Activated CD4-positive, alpha-beta T cell treated with anti-CD3 and anti-CD28 coated beads, Interleukin-2, amount 50 U/mL, for 48 hours (primary cell): ENCODE measurements at places on chromosomes 6 and 20.

DNA sequence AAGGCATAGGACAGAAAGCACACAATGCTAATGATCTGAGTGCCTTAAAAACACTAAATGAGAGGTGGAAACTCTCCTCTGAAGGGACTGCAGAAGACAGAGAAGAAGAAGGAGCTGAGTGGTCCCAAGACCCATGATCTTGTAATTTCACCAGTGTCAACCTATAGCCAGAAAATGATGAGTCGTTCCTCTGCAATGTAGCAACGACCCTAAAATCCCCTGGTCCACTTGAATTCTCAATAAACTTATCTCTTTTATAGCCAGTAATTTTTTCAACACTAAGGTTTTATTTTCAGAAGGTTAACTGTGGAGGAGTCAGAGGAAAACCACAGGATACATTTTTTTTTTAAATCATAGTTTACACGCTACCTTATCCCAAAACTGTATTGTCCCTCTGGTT, 490.6 kb upstream of the MARCKS start:
- DNase-seq = no peak

GRCh38 chr6:41367700-41368099, 32.3 kb downstream of the NCR2 start:
- peak; percentile 20 for DNase-seq

- DNase-seq = no peak
Observed at GRCh38 chr6:113447088-113447831, 409.9 kb upstream of the MARCKS start.

- no peak for DNase-seq
Observed at GRCh38 chr6:128241216-128241615, 279.2 kb downstream of the PTPRK start.

GRCh38 chr20:62979876-62980373, 26.8 kb downstream of the BHLHE23 start:
- DNase-seq = no peak

GRCh38 chr20:54980103-54980960, 504.9 kb downstream of the DOK5 start:
- DNase-seq = no peak

GRCh38 chr6:42403421-42403820, 48.3 kb downstream of the TRERF1 start:
- peak; percentile 3 for DNase-seq

DNA sequence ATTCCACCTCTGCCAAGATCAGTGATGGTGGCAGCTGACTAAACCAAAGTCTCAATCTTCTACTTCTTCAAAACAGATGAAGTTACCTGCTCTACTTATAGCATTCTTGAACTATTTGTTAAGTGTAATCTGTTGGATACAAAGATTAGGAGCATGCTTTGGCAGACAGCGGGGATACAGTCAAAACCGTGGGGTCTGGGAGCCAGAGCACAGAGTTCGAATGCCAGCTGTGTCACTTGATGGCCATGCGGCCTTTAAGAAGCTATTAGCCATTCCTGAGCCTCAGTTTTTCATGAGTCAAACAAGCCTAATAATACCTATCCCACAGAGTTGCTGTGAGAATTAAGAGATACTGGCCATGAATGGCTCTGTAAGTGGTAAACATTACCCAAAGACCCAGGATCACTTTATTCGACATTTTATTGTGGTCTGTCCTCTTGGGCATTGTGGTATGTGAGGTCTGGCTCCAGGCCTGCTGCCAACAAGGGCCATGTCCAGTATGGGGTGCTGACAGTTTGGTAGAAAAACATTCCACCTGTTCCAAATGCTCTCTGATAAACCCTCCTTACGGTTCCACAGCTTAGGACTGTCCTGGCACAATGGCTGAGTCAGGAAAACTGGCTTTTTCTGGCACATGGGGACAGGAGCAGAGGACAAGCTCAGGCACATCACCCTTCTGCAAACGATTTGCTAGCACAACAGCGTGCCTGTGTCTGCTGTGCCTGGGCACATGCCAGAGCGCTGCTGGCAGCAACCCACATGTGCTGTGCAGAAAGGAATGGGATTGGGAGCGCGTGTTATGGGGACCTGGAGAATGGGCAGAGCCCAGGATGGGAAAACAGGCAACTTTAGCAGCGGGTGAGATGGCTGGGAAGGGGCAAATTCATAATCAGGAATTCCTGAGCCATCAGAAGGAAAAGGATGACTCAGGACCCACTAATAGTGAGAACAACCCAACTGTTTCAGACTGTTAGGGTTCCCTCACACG, 15.7 kb upstream of the FAM83C start:
- DNase-seq = no peak

- DNase-seq = no peak
Observed at GRCh38 chr6:54897462-54898189, 51.1 kb downstream of the FAM83B start.

DNA sequence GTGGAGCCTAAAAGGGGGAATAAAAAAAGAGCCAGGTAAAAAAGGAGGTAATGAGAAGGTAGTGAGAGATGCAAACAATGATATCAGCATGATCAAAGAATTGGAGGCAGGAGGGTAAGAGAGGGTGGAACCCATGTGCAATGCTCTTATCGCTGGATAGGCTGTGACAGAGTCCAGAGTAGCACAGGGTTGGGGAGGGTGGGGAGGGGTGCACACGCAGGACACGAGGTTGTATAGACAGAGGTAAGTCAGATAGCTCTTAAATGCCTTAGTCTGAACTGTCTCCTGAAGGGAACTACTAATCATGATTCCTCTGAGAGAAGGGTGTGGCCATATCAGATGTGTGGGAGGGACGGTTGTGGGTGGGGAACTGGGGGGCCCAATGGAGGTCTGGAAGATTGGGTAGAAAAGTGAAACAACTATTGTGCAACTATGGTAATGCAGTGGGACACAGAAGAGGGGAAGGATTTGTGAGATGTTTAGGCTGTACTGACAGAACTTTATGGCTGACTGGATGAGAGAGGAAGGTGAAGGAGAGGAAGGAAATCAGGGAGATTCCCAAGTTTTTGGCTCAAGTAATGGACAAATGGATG, 354.8 kb downstream of the BTBD9 start:
- no peak for DNase-seq

- no peak for DNase-seq
Observed at GRCh38 chr20:47392015-47392720, 35.7 kb upstream of the ZMYND8 start.

GRCh38 chr6:126811321-126811720, 307.1 kb upstream of the RSPO3 start:
- no peak for DNase-seq

DNA sequence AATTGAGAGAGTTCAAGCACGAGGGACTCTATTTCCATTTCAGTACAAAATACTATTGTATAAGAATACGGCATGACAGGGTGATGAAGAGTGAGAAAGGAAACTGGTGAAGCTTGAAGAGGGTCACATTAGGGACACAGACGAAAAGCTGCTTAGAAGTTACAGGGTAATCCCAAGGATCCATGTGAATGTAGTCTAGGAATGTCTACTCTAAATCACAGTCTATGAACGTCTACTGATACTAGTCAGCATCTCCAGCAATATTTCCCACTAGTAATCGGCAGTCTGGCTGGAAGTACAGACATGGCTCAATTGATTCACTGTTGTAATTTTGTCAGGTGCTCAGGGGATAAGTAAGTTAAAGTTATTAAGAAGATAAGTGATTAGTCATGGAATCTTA, 156.4 kb downstream of the ASCC3 start:
- DNase-seq = no peak

DNA sequence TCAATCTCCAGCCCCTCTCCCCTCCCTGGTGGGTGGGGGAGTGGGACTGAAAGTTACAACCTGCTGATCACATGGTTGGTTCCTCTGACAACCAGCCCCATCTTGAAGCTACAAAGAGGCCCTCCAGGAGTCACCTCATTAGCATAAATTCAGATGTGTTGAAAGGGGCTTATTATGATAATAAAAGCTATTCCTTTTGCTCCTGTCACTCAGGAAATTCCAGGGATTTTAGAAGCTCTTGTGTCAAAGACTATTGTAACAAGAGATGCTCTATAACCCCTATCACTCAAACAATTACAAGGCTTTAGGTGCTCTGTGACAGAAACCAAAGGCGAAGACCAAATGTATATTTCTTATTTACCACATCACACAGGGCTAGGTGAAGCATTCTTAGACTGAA, 30.1 kb upstream of the MBOAT1 start:
- no peak for DNase-seq

DNA sequence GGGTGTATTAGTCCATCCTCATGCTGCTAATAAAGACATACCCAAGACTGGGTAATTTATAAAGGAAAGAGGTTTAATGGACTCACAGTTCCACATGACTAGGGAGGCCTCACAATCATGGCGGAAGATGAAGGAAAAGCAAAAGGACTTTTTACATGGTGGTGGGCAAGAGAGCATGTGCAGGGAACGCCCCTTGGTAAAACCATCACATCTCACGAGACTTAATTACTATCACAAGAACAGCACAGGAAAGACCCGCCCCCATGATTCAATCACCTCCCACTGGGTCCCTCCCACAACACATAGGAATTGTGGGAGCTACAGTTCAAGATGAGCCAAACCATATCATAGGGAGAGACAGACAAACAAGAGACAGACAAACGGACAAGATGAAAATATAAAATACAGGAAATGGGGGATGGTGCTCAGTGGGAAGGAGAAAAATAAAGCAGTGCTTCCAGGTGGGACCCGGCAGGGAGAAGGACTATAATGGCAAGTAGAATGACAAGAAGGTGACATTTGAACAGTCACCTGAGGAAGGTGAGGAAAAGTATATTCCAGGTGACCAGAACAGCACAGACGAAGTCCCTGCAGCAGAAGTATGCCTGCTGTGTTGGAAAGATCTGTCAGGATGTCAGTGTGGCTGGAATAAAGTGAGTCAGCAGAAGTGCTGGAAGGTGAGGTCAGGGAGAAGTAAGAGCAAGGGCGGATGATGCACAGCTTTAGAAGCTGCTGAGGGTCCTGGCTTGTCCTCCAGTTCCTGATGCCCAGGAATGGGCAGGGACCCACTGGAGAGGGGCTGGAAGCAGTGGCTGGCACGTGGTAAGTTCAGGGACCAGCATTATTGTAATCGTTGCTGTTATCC, 61.1 kb downstream of the SLC2A10 start:
- DNase-seq = no peak

- DNase-seq = no peak
Observed at GRCh38 chr20:30610751-30611150, 646.7 kb upstream of the DEFB115 start.

GRCh38 chr6:129500958-129501739, 208.8 kb downstream of the ARHGAP18 start:
- DNase-seq = peak; percentile 27

- DNase-seq = no peak
Observed at GRCh38 chr6:163771180-163771579, 356.7 kb downstream of the QKI start.

DNA sequence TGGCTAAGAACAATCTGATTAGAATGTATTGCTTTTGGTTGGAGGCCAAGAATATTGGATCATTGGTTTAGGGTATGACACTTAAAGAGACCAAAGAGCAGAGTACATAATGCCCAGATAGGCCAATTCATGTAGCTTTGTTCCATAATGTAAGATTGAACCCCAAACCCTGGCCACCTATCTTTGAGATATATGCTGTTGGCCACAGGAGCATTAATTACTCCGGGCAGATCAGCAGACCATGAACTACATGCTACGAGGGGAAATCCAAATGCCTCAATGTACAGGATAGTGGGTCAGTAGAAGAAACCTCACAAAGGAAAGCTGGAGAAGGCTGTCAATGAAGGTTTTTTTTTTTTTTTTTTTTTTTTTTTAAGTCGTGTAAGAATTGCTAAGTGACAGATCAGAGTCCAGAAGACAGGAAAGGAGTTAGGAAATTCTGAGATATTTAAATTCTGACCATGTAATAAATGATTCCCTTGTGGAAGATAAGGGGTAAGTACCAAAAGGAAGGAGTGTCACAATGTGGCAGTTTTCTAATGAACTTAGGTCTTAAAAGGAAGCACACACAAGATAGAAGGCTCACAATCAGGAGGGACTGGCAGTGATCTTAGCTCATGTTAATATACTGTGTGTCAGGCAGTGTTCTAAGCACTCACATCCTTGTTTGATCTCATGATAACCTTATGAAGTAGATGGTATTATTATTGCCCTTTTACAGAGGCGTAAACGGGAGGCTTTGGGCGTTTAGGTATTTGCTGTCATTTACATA, 61.4 kb downstream of the CARMIL1 start:
- DNase-seq = no peak

DNA sequence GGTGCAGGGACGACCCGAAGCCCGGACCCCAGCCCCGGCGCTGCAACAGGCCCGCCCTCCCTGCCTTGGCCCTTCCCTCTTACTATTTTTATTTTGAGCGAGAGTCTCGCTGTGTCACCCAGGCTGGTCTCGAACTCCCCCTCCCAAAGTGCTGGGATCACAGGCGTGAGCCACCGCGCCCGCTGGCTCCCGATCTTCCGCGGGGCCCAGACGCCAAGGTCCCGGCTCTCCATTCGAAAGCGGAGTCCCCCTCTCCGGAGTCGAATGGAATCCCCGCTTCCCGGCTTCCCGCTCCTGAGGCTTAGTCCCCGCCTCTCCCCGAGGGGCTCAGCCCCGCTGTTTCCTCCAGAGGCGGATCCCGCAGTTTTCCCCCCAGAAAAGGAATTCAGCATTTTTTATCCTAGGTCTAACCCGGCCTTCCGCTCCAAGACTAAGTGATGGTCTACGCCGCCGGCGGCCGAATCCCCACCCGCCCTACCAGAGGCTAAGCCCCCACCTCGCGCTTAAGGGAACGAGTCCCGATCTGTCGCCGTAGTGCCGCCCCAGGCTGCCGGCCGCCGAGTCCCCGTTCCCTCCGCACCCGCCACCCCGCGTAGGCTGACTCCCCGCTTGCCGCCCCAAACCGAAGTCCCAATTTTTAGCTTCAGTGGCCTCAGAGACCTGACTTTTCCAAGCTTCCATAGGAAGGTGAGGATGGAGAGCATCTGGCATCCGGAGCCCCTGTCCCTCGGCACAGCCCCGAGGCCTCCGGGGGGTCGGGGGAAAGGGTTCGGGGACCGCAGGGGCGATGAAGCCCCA, 11.5 kb upstream of the TMC2 start:
- peak; percentile 53 for DNase-seq

- no peak for DNase-seq
Observed at GRCh38 chr6:83182114-83182513, 11.0 kb downstream of the PGM3 start.

DNA sequence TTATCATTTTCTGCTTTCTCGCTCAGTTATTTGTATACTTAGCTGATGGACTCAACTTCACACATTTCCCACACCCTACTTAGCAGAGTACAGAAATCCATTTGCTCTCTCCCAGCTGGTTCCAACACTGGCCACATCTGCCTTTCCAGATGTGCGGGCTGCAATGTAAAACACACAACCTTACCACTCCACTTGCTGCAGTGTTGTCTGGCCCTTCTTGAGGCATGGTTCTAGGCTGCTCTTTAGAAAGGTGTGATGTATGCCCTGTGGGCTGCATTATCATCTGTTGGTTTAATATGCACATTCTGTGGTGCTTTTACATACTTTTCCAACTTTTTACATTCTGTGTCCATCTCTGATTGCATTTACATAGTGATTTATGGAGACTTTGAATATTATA, 56.5 kb downstream of the TRAF3IP2 start:
- no peak for DNase-seq

- no peak for DNase-seq
Observed at GRCh38 chr20:3930265-3931206, 41.3 kb downstream of the PANK2 start.
